ENCODE measurements at places on chromosomes 2 and 18.
A peak's percentile ranks its signal among the peaks of the same experiment; 100 is the strongest.

DNA sequence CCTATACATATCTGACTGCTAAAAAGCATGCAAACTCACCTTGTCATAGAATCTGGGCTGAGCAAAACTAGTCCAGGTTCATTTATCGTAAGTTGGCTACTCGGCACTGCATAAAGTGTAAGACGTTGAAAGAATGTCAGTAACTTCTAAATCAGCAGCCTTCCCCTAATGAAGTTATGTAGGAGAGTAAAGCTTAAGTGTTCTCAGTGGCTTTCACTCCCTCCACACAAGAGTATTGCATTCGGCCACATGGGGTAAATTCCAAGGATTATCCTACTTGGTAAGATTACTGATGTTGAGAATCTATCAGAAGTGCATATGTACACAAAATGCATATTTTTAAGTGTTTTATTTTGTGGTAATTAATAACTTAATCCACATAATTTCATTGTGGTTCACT is 130.1 kb downstream of the LCLAT1 start:
- no peak for DNase-seq

- DNase-seq, result peak; percentile 12
Observed at GRCh38 chr2:55099878-55100820, 49.9 kb upstream of the RTN4 start.

DNA sequence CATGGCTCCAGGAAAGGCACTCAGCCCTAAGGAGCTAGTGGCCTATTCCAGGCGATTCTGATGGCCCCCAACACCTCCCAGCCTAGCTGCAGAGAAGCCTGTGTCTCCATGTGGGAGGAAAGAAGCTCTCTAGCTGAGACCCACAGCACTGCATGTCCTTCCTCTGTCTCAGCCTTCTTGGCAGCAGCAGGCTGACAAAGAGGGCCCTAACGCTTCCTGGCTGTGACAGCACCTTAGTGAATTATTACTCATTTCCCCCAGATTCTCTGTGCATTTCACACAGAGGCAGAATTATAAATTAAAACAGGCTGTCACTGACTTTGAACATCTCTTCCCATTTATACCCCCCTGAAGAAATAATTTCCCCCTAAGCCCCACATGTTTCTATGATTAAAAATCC is 206.8 kb downstream of the CLIP4 start:
- DNase-seq, result peak; percentile 34

DNA sequence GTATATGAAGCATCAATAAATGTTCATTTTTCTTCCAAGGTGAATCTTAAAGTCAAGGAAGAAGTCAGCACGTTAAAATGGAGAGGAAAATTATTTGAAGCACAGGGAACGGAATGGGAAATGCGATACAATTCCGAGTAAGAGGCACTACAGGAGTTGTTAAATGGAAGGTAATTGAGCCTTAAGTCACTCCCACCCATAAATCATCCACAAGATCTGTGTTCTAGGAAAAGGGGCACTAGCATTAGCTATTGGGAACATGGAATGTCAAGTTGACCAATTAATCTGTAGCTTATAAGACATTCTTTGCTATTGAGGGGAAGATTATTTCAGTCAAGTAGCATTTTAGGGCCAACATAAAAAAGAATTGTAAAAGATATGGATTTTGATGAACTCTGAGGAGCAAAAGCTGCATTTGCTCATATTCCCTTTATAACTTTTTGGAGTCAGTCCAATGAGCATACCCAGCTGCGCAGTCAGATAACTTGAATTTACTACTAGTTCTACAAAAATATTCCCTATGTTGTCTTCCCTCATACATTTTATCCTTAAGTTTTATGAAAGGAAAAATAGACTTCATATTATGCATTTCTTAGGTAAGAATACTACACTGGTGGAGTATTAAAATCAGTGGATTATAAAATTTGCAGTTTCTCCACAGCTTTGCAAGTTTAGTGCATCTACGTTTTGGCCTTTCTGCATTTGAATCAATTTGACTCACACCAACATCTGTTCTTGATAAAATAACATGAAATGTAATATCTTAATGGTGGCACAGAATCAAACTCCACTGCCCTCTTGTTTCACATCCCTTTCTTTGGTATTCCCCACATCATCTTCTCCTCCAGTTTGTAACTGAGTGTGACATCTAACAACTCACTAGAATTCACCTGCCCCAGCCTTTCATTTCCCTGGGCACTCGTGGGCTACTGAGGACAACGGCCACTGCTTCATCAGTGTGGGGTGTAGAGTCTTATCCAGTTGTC is 95.6 kb downstream of the SP3 start:
- no peak for DNase-seq

- no peak for DNase-seq
Observed at GRCh38 chr2:147294825-147295392, 549.9 kb upstream of the ACVR2A start.

- DNase-seq, result no peak
Observed at GRCh38 chr2:120602251-120602650, 133.4 kb upstream of the GLI2 start.

DNA sequence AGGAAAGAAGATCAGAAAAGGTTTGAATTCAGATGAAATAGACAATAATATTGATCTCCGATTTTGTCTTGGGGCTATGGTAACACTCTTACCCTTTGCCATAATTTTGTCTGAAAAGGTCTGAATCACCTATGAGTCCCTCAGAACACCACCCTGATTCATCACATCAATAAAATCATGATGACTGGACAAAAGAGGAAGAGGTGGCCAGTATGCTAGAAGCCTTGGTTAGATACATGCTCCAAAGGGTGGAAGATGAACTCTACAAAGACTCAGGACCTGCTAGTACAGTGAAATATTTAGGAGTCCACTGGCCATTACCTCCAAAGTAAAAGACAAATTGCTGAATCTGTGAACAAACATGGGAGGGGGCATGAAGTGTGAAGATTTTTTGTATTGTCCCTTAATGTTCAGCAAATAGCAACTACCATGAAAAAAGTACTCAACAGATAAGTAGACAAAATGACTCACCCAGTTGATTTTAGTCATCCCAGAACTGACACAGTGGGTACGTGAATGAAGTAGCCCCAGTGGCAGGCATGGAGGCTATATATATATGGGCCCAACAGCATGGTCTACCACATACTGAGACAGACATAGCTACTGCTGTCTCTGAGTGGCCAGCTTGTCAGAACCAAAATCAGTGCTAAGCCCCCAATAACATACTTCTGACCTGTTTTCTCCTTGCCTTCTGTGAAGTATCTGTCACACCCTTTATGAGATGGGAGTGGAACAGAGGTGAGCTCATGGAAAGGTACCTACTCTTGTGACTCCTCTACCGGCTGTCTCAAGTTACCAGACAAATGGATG is 36.5 kb upstream of the GLS start:
- DNase-seq, result peak; percentile 92

All from activated CD4-positive, alpha-beta T cell treated with anti-CD3 and anti-CD28 coated beads, Interleukin-2, Interleukin-4, amounts not matched to agents 100 ng/mL and 50 ng/mL, durations not matched to agents 16 hours and 8 hours (primary cell).